ENCODE measurements at places on chromosomes 7 and 10. TPM values are rescaled to one million over a fixed set of nuclear protein-coding genes. Genes with fewer than 3 reads are reported as not detected.

DNA sequence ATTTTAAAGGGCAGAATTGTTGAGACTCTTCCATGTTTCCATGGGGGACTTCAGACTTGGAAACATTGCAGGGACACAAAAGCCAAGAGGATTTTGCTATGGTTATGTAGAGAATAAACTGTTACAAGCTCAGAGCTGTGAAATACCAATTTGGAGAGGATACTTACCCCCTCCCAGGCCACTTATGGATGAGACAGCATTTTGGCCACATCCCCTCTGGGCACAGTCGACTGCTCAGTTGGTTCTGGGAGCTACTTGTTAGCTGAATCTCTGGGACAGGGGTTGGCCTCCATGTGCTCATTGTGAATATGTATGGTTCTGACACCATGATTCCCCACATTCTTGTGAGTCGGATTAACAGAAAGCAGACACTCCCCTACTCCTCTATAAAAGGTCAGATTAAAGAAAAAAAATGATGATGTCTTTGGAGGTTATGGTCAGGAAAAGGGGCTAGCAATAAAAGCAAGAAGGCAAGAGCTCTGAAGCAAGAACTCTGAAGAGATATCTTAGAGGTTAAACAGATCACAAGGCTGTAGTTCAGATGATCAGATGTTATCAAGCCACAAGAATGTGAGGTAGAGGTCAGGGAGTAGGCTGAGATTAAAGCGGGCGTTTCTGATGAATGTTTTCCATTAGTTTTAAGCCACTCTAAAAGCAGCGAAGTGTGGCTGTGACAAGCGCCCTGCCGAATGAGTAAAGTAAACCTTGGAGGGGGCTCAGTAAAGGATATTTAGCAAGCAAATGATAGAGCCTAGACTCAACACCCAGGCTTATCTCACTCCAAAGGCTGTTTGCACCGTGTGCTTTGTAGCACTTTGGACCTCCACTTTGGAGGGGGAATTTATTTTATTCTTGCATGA, 17.2 kb downstream of the STAMBPL1 start:
- no peak for DNase-seq
- peak overlapping the region; percentile 57 for H3K27ac ChIP-seq
- H3K36me3 ChIP-seq, result peaks cover 2% of the 10 kb centered on the region
- peaks cover 42% of the 10 kb centered on the region for H3K4me1 ChIP-seq
- H3K27me3 ChIP-seq, result no peaks in the 10 kb centered on the region

- H3K4me1 ChIP-seq, result peaks cover 7% of the 10 kb centered on the region
- H3K27me3 ChIP-seq, result no peaks in the 10 kb centered on the region
- no peak for DNase-seq
- no peak overlapping the region for H3K27ac ChIP-seq
- no peaks in the 10 kb centered on the region for H3K36me3 ChIP-seq
Measured at GRCh38 chr10:30705101-30705624, 75.6 kb upstream of the LYZL2 start.

- H3K4me1 ChIP-seq, result no peaks in the 10 kb centered on the region
- H3K27ac ChIP-seq, result no peak overlapping the region
- H3K4me3 ChIP-seq, result no peak overlapping the region
- peak; percentile 54 for DNase-seq
- no peaks in the 10 kb centered on the region for H3K36me3 ChIP-seq
Measured at GRCh38 chr7:2451171-2452073, 24.8 kb downstream of the GRIFIN start.

The VGF gene
- 0.66 TPM for total RNA-seq

The COL26A1 gene
- not detected for total RNA-seq

The PNLIP gene
- total RNA-seq, result not detected
